MM.1S (cell line): ENCODE measurements at places on chromosomes 13 and 19.

DNA sequence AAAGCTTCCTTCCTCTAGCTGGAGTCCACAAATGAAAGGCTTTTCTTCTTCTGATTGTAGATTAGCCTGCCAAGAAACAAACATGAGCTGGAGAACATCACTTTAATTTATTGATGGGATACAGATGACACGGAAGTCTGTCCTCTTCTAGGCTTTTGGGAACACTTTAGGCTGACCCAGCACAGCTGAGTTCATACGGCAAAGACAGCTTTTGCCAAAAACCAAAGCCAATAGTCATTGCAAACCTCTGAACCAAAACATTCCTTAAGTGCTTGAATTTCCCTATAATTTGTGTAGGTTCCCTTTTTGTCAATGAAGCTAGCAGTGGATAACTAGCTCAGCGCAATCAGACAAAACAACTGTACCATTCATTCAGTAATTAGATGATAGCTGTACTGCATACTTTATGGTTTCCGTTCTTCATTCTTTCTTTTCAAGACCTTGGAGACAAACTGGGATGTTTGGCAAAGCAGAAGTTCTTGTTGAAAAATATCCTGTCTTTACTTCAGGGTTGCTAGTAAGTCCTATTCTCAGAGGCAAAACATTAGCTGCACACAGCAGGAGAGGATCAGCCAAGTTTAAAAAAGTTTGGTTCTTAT is 95.7 kb upstream of the SPRY2 start:
- no peak for DNase-seq

GRCh38 chr13:77359171-77359570 is 32.3 kb upstream of the MYCBP2 start:
- no peak for DNase-seq

DNA sequence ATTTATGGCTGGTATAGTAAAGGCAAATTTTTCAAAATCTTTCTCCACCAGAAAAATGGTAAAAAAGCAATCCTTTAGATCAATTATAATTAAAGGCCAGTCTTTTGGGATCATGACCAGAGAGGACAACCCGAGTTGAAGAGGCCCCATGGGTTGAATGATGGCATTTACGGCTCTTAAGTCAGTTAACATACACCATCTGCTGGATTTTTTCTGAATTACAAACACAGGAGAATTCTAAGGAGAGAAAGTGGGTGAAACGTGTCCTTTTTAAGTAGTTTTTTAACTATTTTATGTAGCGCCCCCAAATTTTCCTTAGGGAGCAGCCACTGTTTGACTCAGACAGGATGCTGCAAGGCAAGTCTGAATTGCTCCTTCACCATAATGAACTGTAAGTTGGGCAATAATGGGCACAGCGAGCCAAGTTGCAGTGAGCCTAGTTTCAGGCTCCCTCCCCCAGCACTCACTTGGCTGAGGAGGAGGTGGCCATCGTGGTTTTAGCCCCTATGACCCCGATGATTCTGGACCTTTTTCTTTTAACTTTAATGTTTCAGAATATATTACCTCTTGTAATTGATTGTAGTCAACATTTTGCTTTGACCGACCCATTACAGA is 13.6 kb upstream of the ZNF611 start:
- DNase-seq: no peak

GRCh38 chr13:76600081-76600480 is 286.1 kb downstream of the KCTD12 start:
- DNase-seq: no peak

DNA sequence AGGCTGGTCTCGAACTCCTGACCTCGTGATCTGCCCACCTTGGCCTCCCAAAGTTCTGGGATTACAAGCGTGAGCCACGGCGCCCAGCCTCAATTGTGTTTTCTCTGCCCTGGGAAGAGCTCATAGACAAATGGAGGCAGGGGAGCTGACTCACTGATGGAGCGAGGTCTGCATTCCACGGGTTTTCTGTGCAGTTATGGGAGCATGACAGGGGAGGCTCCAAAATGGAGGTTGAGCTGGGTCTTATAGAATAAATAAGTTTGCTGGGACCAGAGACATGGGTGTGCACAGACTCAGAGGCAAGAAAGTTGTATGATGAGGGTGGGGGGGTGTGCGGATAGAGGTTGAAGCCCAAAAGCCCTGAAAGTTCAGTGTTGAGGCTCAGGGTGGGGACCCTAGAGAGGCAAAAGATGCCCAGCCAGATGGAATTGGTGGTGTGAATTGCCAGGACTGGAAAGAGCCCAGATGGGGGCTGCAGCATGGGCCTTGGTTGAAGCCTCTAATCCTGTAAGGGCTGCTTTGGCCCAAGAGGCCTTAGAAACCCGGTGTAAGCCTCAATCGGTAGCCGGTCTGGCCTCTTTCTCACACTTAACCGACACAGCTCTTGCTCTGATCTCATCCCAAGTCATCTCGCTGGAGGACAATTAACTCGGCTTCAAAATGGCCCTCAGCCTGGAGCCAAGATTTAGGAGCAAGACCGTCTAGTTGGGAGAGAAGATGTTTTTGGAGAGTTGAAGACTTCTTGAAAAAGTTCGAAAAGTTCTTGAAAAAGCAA is 1.9 kb downstream of the TPM4 start:
- peak; percentile 68 for DNase-seq

GRCh38 chr19:51031880-51032225 is 2.9 kb downstream of the KLK12 start:
- DNase-seq: no peak

- peak; percentile 91 for DNase-seq
Measured at GRCh38 chr13:50365408-50366391, 350.5 kb downstream of the KCNRG start.

GRCh38 chr19:5392486-5392885 is 51.9 kb upstream of the PTPRS start:
- DNase-seq: no peak

DNA sequence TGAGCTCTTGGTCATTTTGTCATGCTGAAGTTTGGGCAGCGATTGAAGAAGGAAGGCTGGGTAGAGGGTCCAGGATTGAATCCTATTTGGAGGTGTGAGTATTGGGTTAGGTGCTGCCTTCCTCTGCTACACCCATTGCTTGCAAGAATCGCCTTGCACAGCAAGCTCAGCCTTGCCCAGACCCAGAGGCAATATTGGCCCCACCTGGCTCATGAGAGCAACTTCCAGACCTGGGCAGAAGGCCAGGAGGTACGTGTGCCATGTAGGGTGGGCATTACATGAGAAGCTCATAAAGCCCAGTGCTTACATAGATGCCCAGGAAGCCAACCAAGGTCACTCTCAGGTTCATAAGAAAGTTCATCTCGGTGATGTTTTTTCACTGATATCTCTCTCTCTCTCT is 718.0 kb downstream of the EFNB2 start:
- DNase-seq: no peak

DNA sequence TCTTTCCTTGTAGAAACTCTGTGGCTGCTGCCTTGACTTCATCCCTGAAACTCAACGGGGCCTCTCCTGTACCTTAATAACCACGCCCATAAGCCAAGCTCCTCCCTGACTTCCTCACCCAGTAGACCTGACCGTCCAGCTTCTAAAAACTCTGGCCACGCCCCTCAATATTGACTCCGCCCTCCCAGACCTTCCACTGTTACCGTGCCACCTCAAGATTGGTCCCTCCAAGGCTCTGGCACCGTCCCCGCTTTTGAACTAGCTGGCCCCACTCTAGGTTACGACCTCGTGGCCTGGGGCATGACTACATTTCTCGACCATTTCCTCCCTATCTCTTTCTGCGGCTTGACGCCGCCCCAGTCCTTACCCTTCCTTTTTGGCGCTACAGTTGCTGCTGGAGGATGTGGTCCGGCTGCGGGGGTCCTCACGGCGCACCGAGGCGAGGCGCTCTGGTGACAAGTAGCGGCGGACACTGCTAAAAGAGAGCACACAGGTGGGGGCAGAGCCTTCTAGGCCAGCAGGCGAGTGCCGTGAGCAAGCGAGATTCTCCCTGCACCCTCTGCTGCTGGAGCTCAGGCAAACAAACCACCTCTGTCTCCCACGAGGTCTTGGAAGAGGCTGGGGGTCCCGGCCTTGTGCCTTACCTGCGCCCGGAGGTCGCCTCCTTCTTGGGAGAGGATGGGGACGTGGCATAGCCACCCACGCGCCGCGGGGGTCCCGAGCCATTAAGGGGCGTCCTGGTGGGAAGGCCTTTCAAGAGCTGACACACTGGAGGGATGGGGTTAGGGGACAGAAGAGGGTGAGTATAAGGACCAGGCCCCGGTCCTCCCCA is 2.3 kb upstream of the EML2 start:
- DNase-seq: peak; percentile 97
